ENCODE measurements at places on chromosomes 3 and 15. TPM values are rescaled to one million over a fixed set of nuclear protein-coding genes. Genes with fewer than 3 reads are reported as not detected.

GCSAM gene
- total RNA-seq, result 19.6 TPM

TMEM212 gene
- not detected for total RNA-seq

CPN2 gene
- not detected for total RNA-seq

TXNRD3 gene
- 0.30 TPM for total RNA-seq

ITIH1 gene
- total RNA-seq, result not detected

SNX22 gene
- 0.68 TPM for total RNA-seq

GRAMD1C gene
- 0.48 TPM for total RNA-seq

TICRR gene
- 18.5 TPM for total RNA-seq

ROBO2 gene
- not detected for total RNA-seq

TUSC2 gene
- 16.8 TPM for total RNA-seq

A4GNT gene
- not detected for total RNA-seq

SNTN gene
- total RNA-seq, result not detected

MYL3 gene
- total RNA-seq, result not detected

UROC1 gene
- total RNA-seq, result not detected

EFCC1 gene
- total RNA-seq, result not detected

TRIM42 gene
- not detected for total RNA-seq

CLRN1 gene
- not detected for total RNA-seq

AGBL1 gene
- not detected for total RNA-seq

ARHGAP11A gene
- 139 TPM for total RNA-seq

TMEM207 gene
- total RNA-seq, result not detected

BNC1 gene
- not detected for total RNA-seq

ZNF860 gene
- 0.08 TPM for total RNA-seq

PROS1 gene
- total RNA-seq, result 0.50 TPM

ECE2 gene
- total RNA-seq, result not detected

IL20RB gene
- 1.6 TPM for total RNA-seq

LSAMP gene
- total RNA-seq, result not detected

GOLGA6A gene
- total RNA-seq, result not detected

GRK7 gene
- total RNA-seq, result not detected

PAK2 gene
- total RNA-seq, result 119 TPM

CFAP20DC gene
- 2.2 TPM for total RNA-seq

CCR4 gene
- 117 TPM for total RNA-seq

LEKR1 gene
- 1.6 TPM for total RNA-seq

GALNT15 gene
- total RNA-seq, result not detected

LMAN1L gene
- total RNA-seq, result 0.63 TPM

PRKCI gene
- 25.7 TPM for total RNA-seq

TOMM70 gene
- total RNA-seq, result 38.8 TPM

GOLGA8G gene
- not detected for total RNA-seq

All from activated CD4-positive, alpha-beta memory T cell treated with anti-CD3 and anti-CD28 coated beads, Interleukin-2, amount 10 ng/mL, durations not matched to agents 7 days and 5 days (primary cell).